ENCODE measurements at places on chromosomes 16 and 17.
A peak's percentile ranks its signal among the peaks of the same experiment; 100 is the strongest.

- peak; percentile 84 for DNase-seq
These were observed 879 bp downstream of the SOCS1 start for GRCh38 chr16:11254913-11255736.

- no peak for DNase-seq
These were observed 60.2 kb downstream of the CMC2 start for GRCh38 chr16:80946481-80946880.

DNA sequence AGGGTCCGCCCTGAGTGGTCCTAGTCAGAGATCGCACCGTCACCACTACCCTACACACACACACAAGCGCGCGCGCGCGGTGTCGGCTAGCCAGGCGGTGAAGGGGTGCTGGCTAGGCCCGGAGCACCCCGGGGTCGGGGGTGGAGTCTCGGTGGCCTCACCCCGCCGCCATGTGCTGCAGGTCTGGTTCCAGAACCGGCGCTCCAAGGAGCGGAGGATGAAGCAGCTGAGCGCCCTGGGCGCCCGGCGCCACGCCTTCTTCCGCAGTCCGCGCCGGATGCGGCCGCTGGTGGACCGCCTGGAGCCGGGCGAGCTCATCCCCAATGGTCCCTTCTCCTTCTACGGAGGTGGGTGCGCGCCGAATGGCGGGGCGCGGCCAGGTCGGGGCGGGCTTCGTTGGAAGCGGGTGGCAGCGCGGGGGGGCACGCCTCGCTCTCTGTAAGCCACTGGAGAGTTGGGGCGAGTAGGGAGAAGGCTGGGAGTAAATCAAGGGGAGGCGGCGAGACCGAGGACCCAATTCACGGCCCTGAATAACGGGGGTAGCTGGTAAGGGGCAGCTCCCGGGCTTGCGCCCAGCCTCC is 4.8 kb downstream of the LHX1 start:
- DNase-seq: peak; percentile 47

GRCh38 chr16:3282103-3282729 is 1.1 kb upstream of the ZNF263 start:
- DNase-seq: no peak

DNA sequence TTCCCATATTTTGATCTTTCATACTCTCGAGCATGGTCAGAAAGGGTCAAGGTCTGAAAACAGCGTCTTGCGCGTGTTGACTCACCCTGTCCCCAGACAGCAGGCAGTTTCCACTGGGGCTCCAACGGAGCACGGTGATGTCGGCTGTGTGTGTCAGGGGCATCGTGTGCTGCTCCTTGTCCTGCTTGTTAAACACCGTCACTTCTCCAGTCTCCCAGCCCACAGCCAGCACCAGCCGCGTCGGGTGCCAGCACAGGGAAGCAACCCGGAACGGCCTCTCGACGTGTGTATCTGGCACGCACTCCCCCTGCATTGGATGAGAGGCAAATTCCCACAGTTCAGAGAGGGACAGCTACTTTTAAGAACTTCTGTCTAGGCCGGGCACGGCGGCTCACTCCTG is 9.6 kb downstream of the IFT140 start:
- no peak for DNase-seq

GRCh38 chr17:43853546-43853945 is 6.6 kb downstream of the CD300LG start:
- no peak for DNase-seq

- no peak for DNase-seq
These were observed 134.1 kb downstream of the SOX9 start for GRCh38 chr17:72254808-72255449.
